ENCODE measurements at places on chromosomes 4 and X. TPM values are rescaled to one million over a fixed set of nuclear protein-coding genes. Genes with fewer than 3 reads are reported as not detected.

TAPT1 gene
- 14.3 TPM for total RNA-seq

CNGA1 gene
- total RNA-seq: not detected

CRMP1 gene
- total RNA-seq: 5.3 TPM

GLRA2 gene
- total RNA-seq: not detected

TCP11X1 gene
- total RNA-seq: not detected

IL9R gene
- total RNA-seq: 0.08 TPM

CD38 gene
- total RNA-seq: 14.4 TPM

NOA1 gene
- total RNA-seq: 15.3 TPM

GASK1B gene
- total RNA-seq: 0.44 TPM

KLHL13 gene
- total RNA-seq: 0.28 TPM

IL13RA1 gene
- total RNA-seq: 58.6 TPM

RBMXL3 gene
- total RNA-seq: not detected

ATP2B3 gene
- 0.13 TPM for total RNA-seq

NOX1 gene
- 0.08 TPM for total RNA-seq

PARM1 gene
- 0.60 TPM for total RNA-seq

NEUROG2 gene
- not detected for total RNA-seq

HOPX gene
- not detected for total RNA-seq

PRPS1 gene
- total RNA-seq: 89.0 TPM

PLXNB3 gene
- total RNA-seq: 4.1 TPM
